Aorta (tissue), 5 donors: ENCODE measurements at places on chromosomes 12 and 14. TPM values are rescaled to one million over a fixed set of nuclear protein-coding genes. Genes with fewer than 3 reads are reported as not detected.

- no peak for DNase-seq
Measured at GRCh38 chr12:65269603-65270002, 8.9 kb upstream of the MSRB3 start.

PLXNC1 gene
- 7.5 TPM for total RNA-seq

RAPGEF3 gene
- 139 TPM for total RNA-seq

DNA sequence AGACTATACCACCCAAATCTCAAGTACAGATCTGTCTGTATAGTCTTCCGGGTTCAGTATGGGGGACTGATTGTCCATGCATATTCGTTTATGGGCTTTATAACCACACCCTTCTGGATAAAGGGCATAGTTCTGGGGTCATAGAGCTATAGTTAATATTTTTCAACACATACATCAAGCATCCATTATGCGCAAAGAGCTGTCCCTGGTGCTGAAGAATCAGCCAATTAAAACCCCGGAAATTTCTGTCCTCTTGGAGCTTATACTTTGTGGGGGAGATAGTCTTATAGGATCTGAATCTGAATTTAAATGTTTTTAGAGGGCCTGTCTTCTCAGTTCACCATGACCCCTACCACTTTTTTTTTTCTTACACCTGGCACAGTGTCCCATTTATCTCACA is 256.7 kb downstream of the SUDS3 start:
- DNase-seq = no peak

APOF gene
- not detected for total RNA-seq

DNA sequence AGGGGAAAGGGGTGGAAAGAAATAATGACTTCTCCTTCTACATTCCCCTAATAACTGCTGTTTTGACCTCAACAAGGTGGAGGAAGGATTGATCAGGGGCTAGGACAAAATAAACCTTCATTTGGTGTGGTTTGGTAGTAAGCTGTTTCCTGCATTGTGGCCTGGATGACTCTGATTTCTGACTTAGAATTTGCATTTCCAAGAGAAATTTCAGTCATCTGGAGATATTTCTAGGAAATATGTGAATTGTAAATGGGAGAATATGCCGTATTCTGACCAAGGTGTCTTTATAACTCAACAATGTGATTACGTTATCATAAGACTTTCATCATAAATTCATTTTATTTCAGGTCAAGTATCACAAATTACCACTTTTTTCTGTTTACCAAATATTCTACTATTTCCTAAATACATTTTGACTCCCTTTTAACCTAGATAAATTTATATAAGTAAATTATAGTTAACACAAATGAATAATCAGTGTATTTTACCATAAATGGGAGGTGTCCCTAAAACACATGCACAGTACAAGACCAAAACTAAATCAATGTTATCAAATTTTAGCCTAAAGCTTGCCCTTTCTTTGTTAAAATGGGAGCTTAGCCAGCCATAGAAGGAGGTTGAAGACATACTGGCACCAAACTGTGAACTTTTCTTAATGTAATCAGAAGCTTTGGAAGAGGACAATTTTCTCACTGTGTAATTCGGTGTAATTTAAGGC is 828.8 kb downstream of the TMTC2 start:
- DNase-seq = no peak

DNA sequence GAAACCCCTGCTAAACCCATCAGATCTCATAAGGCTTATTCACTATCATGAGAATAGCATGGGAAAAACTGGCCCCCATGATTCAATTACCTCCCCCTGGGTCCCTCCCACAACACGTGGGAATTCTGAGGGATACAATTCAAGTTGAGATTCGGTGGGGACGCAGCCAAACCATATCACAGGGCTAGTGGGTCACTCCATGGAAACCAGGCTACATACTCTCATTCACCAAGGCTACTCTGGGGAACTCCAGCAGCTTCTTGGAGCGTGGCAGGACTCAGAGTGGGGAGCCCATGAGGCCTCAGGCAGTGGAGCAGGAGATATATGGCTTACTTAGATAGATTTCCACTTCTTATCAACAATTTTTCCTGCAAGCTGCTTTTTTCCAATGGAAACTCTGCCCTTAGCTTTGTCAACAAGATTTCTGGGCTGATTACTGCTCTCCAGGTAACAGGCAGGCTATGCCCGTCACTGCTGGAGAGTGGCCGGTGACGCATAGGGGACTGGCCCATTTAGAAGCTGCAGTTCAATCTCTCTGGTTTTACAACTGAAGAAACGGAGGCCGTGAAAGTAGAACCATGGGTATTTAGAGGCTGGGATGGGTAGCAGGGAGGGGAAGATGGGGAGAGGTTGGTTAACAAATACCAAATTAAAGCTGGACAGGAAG is 16.5 kb downstream of the VDR start:
- no peak for DNase-seq

DNA sequence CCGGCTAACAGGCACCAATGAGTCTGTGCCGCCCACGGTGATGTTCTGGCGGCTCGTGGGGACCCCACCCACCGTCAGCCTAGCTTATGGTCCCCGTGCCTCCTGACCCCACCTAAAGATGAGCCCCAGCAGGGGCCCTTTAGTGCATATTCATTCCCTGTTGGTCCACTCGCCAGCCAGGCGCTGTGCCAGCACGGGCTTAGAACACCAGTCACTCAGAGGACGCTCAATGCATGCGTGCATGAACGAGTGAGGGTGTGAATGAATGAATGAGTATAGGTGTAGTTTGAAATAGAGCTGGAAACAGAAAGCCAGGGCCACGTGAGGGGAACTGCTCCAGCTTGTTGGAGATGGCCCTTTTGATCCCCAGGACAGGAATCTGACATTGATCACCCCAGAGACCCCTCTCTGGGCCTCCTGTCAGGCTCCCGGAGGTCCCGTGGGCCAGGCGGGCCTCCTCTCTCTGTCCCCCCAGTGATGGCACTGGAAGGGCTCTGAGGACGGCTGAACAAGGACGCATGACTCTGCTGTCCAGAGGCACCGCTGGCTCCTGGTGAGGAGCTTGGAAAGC is 193.9 kb upstream of the C14orf180 start:
- DNase-seq = no peak

DNA sequence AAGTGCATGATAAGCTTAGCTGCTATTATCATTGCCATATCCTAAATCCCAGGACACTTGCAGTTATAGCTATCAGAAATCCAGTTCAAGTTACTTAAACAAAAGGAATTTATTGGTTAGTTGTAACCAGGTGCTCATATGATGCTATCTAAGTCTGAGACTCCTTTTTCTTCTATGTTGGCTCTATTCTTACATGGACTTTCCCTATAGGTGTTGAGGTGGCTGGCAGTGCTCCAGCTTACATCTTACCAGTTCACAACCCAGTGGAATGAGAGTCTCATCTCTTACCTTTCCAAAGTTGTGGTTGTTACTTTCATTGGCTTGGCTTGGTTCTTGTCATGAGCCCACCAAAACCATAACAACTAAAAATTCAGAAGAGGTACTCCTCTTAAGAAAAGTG is 94.6 kb downstream of the DACT1 start:
- no peak for DNase-seq

GRCh38 chr12:88383405-88383804 is 196.9 kb downstream of the KITLG start:
- DNase-seq = no peak

- no peak for DNase-seq
Measured at GRCh38 chr14:66709291-66709690, 201.3 kb downstream of the GPHN start.

DNA sequence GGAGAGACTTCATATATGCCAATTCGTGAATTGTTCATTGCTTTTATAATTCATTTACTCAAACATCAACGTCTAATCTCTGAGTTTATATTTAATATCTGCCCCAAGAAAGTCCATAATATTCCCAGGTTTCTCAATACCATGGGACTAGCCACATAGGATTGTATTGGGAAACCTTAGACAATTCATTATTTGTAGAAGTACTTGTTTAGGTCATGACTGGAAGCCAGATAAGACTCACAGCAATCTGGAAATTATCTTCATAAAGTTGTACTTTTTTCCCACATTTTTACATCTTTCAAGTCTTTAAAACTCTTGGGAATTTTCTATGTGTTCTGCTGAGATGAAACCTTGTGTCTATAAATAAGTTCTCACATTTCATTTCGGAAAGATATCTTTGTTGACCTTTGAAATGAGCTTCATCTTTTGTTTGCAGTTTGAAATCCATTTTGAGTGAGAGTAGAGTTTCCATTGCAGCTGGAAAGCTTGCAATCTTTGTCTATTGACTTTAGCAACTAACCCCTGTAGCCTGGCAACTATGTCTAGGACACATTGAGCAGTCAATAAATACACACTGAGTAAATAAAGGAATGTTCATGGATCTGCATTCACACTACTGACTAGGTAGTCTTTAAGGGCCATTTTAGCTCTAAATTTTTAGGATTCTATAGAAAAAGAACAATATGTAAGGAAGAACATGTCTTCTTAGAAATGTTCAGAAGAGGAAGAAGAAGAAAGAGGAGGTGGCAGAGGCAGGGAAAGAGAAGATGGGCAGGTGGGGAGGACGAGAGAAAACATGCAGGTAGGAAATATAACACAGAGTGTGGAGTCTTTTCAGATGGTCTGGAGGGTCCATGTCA is 154.4 kb downstream of the LRIG3 start:
- DNase-seq = no peak

DNA sequence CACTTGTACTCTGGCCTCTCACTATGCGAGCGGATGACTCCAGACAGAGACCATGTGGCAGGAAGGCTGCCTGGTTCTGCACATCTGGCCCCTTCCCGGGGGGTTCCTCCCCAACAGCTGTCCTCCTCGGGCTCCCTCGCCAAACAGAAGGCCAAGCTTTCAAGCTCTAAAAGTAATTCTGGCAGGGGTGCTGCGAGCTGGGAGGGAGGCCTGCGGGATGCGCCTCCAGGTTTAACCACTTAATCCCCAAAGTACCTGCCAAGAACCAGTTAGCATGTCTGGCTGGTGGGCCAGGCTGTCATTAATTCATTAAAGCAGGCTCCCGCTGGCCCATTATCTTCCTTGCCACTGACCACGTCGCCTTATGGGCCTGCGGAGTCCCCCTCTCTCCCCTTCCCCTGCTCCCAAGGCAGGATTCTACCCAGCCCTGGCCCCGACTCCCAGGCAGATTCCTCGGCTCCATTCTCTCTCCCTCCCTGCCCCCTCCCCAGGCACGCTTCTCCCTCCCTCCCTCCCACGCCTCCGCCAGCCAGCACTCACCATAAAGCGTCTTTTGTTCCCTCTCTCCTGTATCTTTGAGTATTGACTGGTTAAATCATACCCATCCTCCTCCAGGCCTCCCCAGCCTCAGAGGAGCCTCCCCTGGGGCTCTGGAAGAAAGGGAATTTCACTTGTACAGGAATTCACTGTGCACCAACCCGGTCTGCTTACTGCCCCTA is 4.9 kb downstream of the HRK start:
- DNase-seq = no peak

GRCh38 chr12:24554612-24555295 is 394.1 kb downstream of the BCAT1 start:
- no peak for DNase-seq

DNA sequence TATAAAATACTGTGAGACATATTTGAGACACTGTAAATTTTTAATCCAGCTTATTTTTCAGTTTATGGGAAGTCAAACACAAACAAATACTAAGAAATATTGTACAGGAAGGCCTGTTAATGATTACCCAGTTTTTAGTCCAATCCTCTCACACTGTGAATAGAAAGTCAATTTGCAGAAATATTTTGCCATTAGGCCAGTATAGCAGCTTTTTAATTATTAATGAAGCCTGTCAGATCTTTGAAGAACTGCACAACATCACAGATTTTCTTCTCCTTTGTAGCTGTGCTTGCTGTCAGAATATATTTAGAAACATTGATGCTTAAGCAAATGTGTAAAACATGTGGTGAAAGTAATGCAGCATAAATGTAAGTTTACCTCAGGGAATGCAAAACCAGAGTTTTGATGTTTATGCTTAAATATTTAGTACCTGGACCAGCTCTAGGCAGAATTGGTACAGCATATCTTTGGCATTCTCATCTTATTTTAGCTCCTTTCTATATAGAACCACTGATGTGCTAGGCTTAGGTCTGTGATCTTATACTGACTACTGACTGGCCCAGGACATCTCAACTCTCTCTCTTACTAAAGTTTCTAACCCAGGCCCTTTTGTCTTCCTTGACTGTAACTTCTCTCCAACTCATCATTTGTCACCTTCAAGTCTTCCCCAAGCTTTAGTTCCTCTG is 230.8 kb upstream of the NAV3 start:
- DNase-seq = no peak

AKT1 gene
- total RNA-seq = 154 TPM

- DNase-seq = peak; percentile 72
Measured at GRCh38 chr12:2834581-2835491, at the start of gene NRIP2. NRIP2 (minus strand) TSS chr12:2835035; CDS start chr12:2834983, 52 bp downstream.

GLIPR1 gene
- 230 TPM for total RNA-seq

DNA sequence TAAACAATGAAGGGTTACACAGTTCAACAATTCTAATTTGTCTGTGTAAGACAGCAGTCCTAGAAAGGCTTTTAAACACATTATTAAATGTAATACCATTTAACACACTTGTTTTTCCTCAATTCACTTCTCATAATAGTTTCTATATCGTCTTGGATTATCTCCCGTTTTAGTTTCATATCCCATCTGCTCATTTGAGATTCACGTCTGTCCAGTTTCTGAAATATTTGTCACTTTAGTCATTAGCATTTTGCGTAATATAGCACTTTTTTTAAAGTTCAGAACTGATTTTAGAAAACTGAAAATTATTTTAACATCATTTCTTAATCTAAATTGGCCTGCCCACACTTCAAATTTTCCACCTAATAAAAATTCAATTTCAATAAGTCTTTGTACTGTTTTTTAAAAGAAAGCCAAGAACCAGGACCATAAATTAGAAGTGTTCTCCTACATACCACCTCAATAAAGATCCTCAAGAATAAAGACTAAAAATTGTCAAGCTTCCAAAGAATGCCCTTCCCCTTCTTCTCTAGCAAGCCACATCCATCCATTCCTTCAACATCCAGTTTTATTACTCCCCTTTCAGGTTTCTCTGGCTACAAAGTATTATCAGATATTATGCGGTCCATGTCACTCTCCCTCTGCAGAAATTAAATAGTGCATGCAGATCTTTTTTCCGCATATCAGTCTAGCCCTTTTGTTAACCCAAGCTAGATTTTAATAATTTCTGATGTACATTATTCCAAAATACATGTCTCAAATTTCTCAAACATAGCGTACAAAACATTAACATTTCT is 11.9 kb downstream of the MED13L start:
- DNase-seq = no peak

DNA sequence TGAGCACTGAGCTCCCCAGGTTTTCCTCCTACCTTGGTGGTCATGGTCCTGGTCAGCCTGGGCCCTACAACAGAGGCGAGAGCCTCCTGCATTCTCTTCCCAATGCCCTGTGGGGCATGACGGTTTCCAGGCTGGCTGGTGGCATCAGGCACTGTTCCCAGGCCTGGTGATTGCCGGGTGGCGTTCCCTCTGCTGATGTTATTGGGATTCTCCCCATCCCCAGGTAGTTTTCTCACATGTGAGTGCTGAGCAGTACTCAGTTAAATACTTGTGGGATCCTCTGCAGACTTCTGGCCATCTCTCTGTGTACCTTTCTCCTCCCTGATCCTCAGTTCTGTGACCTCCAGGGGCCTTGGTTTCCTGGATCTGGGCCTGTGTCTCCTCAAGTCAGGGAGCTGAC is 15.8 kb downstream of the C1R start:
- DNase-seq = no peak

- DNase-seq = no peak
Measured at GRCh38 chr12:7144414-7145120, 14.4 kb downstream of the CLSTN3 start.

- no peak for DNase-seq
Measured at GRCh38 chr12:100715976-100716944, 78.3 kb upstream of the ANO4 start.

- DNase-seq = peak; percentile 87
Measured at GRCh38 chr12:57852620-57853500, 6.3 kb upstream of the CTDSP2 start.

TAS2R8 gene
- total RNA-seq = not detected

- DNase-seq = no peak
Measured at GRCh38 chr12:7628381-7628961, 37.2 kb downstream of the APOBEC1 start.
